Activated CD4-positive, alpha-beta T cell treated with anti-CD3 and anti-CD28 coated beads, Interleukin-2, Interleukin-4, amounts not matched to agents 100 ng/mL and 50 ng/mL, durations not matched to agents 16 hours and 8 hours (primary cell): ENCODE measurements at places on chromosomes 6 and 20.

DNA sequence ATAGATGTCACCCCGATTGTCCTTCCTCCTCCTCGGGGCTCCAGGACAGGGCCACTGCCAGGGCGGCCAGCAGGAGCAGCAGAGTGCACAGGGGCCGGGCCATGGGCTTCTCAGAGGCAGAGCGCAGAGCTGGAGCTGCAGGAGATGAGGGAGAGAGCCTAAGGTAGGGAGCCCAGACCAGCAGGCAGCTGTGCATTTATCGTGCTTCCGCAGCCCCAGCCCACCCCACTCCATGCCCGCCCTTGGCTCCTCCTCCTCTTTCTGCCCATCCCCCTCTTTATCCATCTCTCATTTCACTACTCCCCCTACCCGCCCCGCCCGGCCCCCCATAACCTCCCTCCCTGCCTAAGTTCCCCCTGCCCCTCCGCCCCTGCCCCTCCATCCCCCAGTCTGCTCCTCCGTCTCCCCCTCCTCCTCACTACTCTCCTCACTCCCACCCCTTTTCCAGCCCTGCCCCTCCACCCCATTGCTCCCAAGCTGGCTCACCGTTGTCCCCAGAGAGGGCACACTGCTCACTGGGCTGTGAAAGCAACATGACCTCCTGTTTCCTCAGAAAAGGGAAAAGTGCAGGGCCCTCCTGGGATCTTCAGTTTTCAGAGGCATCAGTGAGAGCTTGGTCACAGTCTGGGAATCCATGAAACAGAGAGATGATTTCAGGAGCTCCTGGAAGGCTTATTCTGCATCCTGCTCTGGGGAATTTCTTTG lies 25.5 kb upstream of the CST1 start:
- no peak for DNase-seq

DNA sequence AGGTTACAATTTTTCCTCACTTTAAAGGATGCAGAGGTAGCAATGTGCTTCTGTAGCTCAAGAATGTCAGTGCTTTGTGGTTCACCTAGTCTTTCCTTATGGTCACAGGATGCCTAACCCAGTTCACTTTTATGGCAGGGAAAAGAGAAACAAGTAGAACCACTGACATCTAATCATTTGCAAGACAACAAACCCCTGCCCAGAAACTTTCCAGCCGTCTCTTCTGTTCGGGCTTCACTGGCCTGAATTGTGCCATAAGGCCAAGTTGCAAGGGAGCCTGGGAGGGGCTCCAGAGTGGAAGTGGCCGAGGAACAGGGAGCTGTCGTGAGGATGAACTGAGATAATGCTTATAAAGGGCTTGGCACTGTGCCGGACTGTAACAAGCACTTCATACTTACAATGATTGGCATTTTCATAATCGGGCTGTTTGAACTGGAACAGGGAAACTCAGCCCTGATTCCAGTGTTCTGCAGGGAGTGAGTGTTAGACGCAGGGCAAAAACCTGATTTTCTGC lies 212.6 kb downstream of the BCAS1 start:
- DNase-seq, result no peak

DNA sequence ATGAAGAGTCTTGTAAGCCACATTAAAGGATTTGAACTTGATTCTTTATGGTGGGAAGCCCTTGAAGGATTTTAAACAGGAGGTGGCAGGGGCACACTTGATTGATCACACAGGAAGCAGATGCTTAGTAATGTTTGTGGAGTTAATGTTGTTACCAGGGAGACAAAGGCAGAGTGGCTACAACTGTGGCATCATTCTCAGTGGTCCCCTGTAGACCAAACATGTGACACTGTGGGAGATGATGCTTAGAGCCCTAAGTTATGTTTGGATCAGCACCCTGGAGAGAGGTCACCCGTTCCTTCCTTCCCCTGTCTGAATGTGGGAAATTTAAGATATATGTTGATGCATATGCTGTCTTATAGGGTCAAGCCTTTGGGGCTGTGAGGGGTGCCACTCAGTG lies 53.2 kb downstream of the EIF2S2 start:
- DNase-seq, result no peak

GRCh38 chr20:21618759-21619416 lies 86.6 kb upstream of the PAX1 start:
- DNase-seq, result no peak

GRCh38 chr6:92752114-92752513 lies 667.2 kb downstream of the EPHA7 start:
- no peak for DNase-seq

- no peak for DNase-seq
Observed at GRCh38 chr6:12947151-12947871, 230.7 kb downstream of the PHACTR1 start.

DNA sequence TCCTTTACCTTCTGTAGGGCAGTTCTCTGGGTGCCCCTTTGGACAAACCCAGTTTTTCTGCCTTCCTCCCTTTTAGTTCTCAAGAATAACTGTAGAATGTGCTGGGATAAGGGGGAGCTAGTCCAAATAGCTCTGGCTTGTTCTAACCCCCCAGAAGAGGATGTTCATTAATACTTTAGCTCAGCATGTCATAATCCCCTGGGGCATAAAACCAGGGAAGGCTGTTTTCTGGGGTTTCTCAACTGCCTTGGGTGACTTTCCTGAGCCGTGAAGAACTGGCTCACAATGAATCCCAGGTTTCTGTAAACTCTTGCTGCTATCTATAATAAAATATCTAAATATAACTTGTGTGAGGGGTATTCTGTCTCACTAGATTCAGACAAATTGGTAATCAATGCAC lies 44.5 kb upstream of the RNF217 start:
- no peak for DNase-seq

DNA sequence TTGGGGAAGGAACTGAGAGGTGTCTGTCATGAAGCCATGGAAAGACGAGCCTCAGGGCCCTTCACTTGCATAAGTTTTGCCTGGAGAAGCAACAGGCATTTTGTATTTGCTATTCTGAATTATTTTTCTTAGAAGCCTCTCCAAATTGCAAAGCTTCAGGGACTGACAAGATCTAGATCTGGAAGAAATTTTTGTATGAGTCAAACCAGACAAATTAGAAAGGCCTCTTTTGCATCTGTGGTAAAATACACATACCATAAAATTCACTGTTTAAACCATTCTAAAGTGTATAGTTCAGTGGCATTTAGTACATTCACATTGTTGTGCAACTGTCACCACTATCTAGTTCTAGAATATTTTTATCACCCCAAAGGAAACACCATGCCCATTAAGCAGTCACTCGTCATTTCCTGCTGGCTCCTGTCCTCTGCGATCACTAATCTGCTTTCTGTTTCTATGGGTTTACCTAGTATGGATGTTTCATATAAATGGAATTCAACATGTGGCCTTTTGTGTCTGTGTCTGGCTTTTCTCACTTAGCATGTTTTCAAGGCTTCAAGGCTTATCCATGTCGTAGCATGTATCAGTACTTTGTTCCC lies 269.1 kb downstream of the PHF3 start:
- DNase-seq, result no peak

DNA sequence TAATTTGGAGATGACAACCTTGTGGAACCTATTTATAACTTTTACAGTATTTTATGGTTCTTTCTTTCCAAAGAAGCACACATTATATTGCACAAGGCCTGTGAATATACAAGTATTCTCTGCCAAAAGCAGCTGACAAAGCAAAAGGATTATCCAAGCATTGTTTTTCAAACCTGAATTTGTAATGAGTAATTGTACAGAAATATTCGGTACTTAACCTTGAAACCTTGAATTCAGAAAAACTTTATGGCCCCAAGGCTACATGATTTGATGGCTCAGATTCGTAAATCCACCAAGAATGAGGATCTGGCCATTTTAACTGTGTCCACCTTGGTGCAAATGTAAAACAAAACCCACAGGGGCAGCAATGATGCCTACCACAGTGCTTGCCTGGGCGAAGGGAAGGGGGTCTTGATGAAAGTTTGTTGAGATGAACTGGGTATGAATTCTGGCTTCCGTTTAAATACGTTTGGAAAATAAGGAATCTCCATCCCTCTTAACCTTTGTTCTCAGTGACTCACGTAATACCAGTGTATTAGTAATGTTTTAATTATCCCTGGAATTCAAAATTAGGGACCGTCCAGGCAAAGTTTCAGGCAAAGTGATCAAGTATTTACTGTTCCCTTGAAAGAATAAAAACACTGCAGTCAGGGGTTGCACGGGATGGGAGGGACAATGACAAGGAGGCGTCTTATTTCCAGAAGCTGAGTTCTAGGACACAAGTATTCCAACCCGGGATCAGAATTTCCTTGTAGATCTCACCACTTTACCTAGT lies 2.7 kb upstream of the RBM24 start:
- no peak for DNase-seq

DNA sequence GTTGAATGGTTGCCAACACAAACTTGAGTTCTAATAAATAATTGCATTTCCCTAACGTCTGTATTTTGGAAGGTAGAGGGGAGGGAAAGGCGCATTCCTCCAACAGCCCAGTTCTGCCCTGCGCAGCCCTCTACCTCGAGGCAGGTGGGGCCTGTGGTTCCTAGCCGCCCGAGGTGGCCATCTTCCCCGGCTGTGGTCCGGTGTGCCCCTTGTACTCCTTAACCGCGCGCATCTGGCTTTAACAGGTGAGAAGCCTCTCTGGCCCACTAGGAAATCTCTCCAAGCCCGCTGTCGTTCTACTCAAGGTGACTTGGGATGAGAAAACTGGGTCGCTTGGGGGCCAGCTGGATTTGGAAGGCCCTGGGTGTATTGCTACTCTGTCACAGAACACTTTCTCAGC lies 1.7 kb downstream of the KHDC3L start:
- DNase-seq, result no peak

- DNase-seq, result no peak
Observed at GRCh38 chr20:58691773-58692578, 624 bp upstream of the NPEPL1 start.

- DNase-seq, result no peak
Observed at GRCh38 chr6:109238396-109238795, 143.1 kb downstream of the CEP57L1 start.

GRCh38 chr6:161917645-161918044 lies 643.8 kb upstream of the AGPAT4 start:
- no peak for DNase-seq

DNA sequence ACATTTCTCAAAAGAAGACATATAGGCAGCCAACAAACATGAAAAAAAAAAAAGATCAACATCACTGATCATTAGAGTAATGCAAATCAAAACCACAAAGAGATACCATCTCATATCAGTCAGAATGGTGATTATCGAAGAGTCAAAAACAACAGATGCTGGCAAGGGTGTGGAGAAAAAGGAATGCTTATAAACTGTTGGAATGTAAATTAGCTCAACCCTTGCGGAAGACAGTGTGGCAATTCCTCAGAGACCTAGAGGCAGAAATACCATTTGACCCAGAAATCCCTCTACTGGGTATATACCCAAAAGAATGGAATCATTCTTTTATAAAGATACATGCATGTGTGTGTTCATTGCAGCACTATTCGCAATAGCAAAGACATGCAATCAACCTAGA lies 303.8 kb upstream of the THEMIS start:
- no peak for DNase-seq

- DNase-seq, result no peak
Observed at GRCh38 chr6:133674661-133675060, 214.3 kb upstream of the TCF21 start.

DNA sequence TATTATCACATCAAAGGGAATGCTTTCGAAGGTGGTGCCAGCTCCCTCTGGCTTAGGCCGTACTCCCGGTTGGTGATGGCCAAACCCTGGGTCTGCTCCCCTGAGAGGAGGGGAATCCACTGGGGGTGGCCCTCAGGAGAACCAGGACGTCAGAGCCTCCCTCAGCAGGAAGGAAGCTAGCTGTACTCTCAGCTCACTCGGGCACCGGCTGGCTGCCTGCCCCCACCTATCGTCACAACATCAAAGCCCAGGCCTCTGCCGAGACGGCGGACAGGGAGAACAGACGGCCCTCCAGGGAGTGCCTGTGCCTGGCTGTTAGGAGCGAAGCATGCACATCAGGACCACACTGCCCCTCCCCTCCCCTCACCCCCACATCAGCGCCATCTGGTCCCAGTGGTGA lies 9.2 kb upstream of the PGC start:
- DNase-seq, result no peak

- no peak for DNase-seq
Observed at GRCh38 chr20:34328928-34329677, 25.9 kb upstream of the AHCY start.

DNA sequence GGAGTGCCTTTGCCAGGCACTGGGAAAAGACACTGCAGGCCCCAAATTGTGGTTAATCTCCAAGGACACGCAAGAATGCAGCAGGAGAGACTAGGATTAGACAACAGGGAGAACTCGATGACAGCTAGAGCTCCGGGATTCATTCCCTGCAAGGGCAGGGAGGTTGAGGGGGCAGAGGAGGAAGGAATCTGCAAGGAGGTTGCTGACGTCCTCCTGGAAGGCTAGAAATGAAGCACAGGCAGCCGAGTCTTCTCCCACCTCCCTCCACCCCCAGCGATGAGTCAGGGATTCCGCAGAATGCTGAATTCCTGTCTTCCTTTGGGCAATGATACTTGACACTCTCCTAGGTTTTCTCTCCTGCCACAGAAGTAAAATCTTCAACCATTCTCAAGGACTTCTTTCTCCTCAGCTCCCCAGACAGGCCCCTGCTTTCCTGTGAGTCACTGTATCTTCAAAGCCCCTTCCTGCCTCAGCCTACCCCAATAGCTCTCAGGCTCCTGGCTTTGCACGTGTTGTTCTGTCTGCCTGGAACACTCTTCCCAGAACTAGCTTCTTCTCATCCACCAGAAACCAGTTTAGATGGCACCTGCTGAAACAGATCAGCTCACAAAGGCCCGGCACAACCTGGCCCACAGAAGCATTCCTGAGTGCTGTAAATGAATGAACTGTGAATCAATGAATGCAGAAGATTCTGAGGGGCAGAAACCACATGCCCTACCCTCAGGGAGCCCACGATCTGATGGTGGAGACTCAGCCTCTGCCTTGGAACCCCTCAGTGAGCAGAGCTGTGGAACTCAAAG lies 85.6 kb downstream of the MRPL14 start:
- DNase-seq, result no peak

GRCh38 chr6:17193106-17193775 lies 87.9 kb upstream of the RBM24 start:
- no peak for DNase-seq

GRCh38 chr6:137543114-137543513 lies 48.9 kb upstream of the OLIG3 start:
- no peak for DNase-seq

- DNase-seq, result no peak
Observed at GRCh38 chr6:39937686-39938333, 3.5 kb upstream of the MOCS1 start.

GRCh38 chr6:29758761-29759160 lies 35.5 kb downstream of the HLA-F start:
- no peak for DNase-seq

GRCh38 chr6:128919412-128920180 lies 36.7 kb downstream of the LAMA2 start:
- no peak for DNase-seq

- no peak for DNase-seq
Observed at GRCh38 chr6:67606906-67607828, 1027.9 kb upstream of the ADGRB3 start.
